Sigmoid colon (tissue), 7 donors: ENCODE measurements at places on chromosomes 11 and 22.

DNA sequence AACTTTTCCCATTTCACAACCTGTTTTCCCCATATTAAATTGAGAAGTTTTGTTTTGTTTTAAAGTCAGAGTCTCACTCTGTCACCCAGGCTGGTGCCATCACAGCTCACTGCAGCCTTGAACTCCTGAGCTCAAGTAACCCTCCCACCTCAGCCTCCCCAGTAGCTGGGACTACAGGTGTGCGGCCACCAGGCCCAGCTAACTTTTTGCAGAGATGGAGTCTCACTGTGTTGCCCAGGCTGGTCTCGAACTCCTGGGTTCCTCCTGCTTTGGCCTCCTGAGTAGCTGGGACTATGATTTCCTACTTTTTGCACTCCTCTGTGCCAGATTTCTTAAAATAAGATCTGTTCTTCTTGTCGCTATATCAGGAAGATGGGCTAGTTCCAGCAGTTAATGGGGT lies 44.9 kb downstream of the GNB1L start:
- no peak for DNase-seq

DNA sequence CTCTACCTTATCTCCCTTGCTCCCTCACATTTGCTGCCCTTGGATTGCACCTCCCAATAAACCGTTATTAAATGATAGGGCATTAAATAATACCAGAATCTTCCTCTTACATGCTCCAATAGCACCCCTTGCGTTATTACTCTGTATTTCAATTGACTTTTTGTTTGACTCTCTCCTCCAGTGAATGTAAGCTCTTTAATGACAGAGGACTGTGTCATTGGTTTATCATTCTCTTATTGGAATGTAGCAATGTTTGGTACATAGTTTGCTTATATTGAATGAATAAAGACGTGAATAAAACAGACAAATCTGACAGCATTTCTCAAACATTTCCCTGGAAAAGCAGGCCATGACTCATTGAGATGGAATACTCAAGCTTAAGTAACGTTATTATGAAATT lies 8.7 kb upstream of the MPEG1 start:
- no peak for DNase-seq

DNA sequence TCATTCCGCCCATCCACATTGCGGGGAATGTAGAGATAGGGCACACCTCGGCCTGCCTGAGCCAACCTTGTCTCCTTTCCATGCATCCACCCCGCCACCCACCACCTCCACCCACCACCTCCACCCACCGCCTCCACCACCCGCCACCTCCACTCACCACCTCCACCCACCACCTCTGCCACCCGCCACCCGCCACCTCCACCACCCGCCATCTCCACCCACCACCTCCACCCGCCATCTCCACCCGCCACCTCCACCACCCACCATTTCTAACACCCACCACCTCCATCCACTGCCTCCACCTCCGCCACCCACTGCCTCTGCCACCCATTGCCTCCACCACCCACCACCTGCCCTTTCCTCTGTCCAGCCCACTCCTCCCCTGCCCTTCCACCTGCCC lies 78.4 kb downstream of the IGLL1 start:
- DNase-seq = no peak

- no peak for DNase-seq
Measured at GRCh38 chr22:22605074-22605404, 39.4 kb upstream of the GGTLC2 start.

GRCh38 chr11:112852143-112852866 lies 108.9 kb upstream of the NCAM1 start:
- DNase-seq = no peak

DNA sequence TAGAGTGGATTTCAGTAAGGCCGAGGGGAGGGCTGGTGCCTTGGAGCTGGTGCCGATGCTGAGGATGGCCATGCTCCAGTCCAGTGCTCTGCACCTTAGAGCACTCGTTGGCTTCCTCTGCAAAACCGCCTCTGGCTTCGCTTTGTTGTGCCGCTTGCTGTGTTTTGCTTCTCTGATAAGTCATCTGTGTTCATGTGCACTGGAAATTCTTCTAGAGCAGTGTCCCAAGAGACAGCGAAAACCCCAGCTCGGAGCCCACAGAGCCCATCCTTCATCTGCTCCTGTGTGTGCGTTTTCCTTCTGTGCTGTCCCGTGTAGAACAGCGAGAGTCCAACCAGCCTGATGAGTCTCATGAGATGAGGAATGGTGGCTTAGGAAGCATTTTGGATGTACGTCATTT lies 12.1 kb downstream of the FAM118A start:
- DNase-seq = no peak

GRCh38 chr11:130003717-130004001 lies 1.0 kb upstream of the PRDM10 start:
- no peak for DNase-seq

DNA sequence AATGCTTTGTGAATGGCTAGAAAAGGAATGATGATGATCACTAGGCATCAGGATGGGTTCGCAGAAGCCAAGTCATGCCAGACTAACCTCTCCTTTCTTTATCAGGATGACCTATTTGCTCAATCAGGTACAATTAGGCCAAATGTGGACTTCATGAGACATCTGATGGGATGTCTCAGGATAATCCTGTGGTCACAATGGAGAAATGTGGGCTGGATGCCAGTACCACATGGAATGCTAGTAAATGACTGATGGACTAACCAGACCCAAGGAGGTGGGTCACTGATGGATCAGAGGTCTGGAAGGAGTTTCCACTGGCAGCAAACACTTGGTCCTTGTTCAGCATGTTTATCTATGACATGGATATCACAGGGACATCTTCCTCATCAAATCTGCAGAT lies 94.8 kb upstream of the PHOX2A start:
- DNase-seq = no peak

DNA sequence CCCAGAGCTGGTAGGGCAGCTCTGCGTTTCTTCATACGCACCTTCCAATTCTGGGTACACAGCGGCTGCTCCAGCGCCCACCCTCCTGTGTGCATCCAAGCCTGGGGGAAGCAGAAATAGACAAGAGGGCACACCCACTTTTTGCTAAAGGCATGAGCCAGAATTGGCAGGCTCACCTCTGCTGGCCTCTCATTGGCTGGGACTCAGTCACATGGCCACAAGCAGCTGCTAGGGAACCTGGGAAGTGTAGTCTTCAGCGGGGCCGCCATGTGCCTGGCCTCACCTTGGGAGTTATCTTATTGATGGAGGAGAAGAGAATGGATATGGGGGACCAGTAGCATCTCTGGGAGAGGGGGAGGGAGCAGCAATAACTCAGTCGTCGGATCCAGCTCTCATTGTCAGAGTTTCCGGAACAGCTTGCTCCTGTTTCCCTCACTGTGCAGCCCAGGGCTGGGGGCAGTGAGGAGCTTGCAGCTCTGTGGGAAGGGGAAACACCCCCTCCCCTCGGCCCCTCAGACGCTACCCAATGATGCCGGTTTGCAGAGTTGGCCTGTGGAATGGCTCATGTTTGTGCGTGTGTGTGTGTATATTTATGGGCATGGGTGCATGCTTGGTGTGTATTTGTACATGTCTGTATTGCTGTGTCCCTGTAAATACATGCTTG lies 11.8 kb upstream of the MIEF1 start:
- peak; percentile 85 for DNase-seq

- DNase-seq = no peak
Measured at GRCh38 chr11:43071338-43071737, 240.5 kb upstream of the API5 start.

- DNase-seq = no peak
Measured at GRCh38 chr11:114683007-114683406, 4.7 kb downstream of the NXPE2 start.

DNA sequence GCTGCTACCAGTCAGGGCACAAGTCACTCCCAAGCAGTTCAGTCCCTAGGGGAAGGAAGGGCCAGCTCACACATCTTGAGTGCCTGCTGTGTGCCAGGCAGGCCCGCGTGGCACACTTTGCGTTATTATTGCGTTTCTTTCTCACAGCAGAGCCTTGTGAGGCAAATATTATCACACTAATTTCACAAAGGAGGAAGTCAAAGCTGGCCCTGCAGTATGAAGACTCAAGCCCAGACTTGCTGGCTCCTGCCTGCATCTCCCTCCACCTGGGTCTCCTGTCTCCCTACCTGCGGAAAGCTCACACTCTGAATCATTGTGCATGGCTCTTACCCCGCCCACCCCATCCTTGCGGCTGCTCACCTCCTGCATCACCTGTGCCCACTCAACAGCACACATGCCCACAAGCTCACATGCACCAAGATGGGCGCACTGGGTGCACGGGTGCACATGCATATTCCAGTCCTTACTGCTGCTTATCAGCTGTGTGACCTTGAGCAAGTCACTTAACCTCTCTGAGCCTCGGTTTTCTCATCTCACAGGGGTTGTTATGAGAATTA lies 31.7 kb upstream of the P2RY2 start:
- peak; percentile 32 for DNase-seq
